Islet precursor cell (in vitro differentiated cells): ENCODE measurements at places on chromosomes 6 and 20.

GRCh38 chr6:105650347-105650746 is 247.5 kb upstream of the PREP start:
- no peak for DNase-seq

DNA sequence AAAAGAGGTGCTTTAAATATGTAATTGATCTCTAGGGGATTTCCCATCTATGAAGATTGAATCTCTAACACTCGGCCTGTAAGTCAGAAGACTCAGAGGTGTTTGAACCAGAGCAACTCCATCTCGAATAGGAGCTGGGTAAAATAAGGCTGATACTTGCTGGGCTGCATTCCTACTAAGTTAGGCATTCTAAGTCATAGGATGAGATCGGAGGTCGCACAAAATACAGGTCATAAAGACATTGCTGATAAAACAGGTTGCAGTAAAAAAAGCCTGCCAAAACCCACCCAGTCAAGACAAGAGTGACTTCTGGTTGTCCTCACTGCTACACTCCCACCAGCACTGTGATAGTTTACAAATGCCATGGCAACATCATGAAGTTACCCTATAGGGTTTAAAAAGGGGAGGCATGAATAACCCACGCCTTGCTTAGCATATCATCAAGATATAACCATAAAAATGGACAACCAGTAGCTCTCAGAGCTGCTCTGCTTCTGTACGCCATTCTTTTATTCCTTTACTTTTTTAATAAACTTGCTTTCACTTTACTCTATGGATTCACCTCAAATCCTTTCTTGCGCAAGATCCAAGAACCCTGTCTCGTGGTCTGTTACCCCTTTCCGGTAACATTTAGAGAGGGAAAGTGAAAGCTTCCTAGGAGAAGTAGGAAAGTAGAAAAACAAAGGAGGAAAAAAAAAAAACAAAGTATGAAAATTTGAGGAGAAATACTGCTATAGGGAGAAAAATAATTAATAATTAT is 129.7 kb upstream of the PHACTR1 start:
- no peak for DNase-seq

DNA sequence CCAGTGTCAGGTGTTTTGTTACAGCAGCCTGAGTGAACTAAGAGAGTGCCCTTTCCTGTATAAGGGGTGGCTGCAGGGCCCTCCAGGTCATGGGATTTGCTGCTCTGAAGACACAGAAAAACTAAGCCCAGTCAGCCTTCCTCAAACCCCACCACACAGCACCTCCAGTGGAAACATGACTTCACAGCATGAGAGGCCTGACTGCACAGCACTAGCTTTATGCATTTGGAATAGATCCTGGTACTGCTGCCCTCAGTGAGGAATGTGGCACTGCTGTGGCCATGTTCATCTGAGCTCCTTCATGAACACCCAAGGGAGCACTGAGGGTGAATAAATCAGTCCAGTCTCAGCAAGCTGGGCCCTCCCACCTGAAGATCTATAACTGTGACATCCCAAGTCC is 296.1 kb upstream of the FOXQ1 start:
- no peak for DNase-seq

DNA sequence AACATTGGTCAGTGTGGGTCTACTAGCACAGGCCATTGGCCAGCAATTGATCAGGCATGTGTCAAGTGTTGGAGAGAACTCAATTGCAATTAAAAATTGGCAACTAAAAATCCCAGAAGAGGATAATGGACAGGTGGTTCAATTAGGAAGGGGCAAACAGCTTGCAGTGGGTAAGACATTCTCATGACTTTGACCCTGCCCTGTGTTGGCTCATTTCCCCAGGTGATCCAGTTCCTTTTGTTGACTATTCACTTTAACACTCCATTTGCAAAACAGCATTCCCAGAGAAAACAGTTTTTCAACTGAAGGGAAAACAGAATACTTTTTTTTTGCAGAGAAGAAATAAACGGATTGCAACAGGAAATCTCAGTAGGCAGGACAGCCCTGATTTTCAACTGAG is 28.9 kb upstream of the SCGN start:
- DNase-seq: no peak

DNA sequence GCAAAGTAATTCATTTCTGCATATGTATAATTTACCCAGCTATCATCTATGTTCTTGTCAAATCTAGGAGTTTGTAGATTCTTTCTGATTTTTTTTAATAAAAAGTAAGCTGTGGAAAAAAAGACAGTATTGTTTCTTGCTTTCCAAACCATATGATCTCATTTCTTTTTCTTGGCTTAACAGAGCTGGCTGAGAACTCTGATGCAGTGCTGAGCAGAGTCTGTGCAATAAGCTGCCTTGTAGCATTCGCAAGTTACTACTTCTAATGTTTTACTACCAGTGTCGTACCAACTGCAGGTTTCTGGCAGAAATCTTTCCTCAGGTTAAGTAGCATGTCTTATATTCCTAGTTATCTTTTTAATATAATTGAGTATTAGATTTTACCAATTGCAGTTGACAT is 15.6 kb downstream of the RRBP1 start:
- DNase-seq: no peak

- no peak for DNase-seq
Measured at GRCh38 chr6:102662851-102663250, 1269.3 kb downstream of the GRIK2 start.
